ENCODE measurements at places on chromosomes 1 and 21.

DNA sequence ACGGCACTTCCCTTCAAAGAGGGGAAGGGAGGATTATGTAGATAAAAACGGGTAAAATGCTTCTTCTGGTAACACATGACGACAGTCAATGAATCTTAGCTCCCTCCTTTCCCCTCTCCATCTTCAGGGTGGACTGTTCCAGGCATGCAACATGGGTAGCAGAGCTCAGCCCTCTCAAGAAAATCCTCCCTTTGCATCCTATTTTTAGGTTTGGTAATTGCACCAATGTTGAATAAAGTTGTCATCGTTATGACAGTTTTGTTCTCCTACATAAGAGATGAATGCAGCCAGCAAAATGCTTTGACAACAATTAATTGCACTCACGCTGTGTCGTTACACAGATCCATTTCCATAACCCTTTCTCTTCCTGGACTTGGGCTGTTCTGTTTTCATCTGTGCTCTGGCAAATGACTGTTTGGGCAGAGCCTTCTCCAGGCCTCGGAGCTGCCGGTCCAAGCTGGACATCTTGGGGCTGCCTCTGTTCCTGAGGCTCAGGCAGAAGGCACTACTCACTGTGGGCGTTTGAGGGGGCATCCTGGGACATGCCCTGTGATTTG, 127.6 kb downstream of the CNIH3 start:
- peak; percentile 3 for DNase-seq

DNA sequence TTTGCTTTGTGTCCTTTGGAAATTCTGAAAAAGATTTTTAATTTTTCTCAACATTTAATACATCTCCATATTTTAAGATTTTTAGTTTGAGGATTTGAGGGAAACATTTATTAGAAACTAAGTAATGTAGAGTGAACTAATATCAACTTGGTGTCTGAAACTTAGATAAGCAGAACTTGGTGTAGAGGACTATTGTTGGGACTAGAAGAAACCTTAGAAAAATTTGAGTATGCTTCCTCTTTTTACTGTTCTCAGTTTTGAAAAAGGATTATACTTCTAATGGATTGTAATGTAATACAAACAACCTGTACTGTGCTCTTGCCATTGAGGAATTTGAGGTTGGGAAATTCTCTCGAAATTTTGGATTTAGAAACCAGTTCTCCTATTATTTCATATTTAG, 2.4 kb downstream of the FNBP1L start:
- no peak for DNase-seq

DNA sequence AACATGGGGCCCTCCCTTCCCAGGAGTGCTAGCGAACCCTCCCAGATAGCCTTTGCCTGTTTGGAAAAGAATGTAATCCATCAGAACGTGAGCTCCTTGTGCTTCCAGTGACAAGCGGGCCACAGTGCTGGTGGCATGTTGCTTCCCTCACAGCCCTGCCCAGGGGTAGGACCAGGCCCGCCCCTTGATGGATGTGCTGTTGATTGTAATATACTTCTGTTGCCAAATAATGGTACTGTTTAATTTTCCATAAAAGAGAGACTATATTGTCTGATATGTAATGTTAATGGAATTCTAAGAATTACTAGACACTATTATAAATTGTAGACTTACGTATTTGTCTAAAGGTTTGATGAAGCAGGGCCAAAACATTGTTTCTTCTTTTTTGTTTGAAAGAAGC, 16.4 kb downstream of the ATP5PO start:
- DNase-seq = no peak

DNA sequence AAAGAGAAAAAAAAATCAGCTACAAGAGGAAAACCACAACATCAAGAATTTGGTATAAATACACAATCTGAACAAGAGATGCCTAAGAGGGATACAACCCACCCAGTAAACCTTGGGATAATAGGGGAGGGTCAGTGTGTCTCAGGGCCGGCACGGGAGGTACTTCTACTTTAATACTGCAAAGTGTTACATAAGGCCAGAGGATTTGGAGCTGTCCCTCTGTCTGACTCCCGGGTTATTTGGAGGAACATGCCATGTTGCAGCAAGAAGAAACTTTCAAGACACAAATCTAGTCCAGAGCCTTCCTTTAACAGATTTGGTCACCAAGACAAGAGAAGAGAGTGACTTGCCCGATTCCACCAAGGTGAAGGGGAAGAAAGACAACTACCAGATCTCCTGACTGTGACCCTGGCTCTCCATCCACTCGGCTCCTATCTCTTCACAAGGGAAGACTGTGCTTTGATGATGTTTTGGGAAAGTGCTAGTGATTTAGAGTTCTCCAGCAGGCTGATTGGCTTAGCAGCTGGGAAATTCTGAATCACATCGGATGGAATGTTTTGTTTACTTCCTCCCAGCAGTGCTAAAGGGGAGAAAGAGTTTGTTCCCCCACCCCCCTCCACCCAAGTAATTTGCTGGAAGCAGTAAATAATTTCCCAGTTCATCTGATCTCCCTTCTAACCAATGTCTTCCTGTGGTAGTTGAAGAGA, 29.3 kb downstream of the SGIP1 start:
- DNase-seq = no peak

DNA sequence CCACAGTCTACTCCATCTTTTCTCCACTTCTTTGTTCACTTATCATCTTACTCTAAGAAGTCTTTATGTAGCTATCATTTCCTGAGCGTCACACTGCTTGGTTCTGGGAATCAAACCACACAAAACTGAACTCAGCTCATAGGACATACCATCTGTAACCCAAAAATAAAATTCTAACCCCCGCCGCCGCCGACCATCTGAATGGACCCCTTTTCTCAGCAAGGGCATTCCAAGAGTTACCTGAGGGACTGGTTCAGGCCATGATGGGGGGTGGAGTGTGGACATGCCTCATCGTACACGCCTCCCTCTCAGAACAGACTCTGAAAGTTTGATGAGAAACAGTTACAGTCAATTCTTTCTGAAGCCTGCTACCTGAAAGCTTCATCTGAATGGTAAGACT, 12.6 kb upstream of the CHI3L2 start:
- no peak for DNase-seq

- DNase-seq = no peak
Measured at GRCh38 chr1:47915677-47916353, 81.4 kb downstream of the TRABD2B start.

- no peak for DNase-seq
Measured at GRCh38 chr1:186717286-186717685, 37.1 kb upstream of the PTGS2 start.

DNA sequence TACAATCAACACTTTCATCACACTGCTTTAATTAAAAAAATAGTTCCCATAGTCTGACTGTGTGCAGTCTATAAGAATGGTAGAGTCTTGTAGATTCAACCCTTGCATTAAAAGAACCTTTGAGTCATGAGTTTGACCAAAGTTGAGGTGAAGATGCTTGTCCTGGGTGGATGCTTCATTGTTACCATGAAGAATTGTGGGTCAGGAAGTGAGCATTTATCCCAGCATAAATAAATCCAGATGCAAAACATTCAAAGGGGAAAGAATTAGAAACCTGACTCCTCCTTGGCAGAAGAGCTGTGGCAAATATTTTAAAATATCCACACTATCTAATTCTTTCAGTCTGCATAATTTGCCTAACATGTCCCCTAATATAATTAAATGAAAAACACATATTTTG, 72.9 kb upstream of the SPAG17 start:
- no peak for DNase-seq

- DNase-seq = peak; percentile 93
Measured at GRCh38 chr1:85315789-85316188, 39.4 kb upstream of the BCL10 start.

- no peak for DNase-seq
Measured at GRCh38 chr1:179015396-179015795, 10.3 kb upstream of the FAM20B start.

- DNase-seq = no peak
Measured at GRCh38 chr21:39658066-39658465, 45.3 kb downstream of the B3GALT5 start.

- no peak for DNase-seq
Measured at GRCh38 chr1:84698151-84699110, 8.2 kb upstream of the SSX2IP start.

GRCh38 chr1:72137656-72138055, 144.7 kb downstream of the NEGR1 start:
- DNase-seq = no peak

DNA sequence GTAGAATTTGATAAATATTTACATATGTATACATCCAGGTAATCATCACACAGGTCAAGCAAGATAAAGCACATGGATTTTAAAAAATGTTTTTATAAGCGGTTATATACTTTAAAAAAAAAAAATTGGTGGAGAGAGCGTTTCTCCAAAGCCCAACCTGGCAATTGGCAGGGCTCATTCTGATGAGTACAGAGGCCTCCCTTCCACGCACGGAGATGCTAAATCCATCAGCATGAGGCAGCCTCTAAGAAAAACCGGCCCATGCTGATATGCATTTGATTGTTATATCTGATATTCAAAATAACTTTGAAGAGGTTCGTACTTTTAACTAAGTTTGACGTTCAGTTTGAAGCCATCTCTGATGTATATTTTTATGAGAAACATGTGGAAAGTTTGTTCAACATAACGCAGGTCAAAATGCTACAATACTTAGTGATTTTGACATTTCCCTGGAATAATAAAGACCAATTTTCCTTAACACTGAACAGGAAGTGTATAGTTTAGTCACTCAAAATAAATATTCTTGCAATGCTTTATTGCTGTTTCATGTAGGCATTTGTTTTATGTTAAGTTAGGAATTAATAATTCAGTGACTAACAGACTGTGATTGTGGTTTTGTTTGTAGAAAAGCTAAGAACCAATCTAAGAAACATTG, 151.7 kb downstream of the NR5A2 start:
- DNase-seq = no peak

- DNase-seq = no peak
Measured at GRCh38 chr1:95230768-95231191, 3.2 kb upstream of the RWDD3 start.

DNA sequence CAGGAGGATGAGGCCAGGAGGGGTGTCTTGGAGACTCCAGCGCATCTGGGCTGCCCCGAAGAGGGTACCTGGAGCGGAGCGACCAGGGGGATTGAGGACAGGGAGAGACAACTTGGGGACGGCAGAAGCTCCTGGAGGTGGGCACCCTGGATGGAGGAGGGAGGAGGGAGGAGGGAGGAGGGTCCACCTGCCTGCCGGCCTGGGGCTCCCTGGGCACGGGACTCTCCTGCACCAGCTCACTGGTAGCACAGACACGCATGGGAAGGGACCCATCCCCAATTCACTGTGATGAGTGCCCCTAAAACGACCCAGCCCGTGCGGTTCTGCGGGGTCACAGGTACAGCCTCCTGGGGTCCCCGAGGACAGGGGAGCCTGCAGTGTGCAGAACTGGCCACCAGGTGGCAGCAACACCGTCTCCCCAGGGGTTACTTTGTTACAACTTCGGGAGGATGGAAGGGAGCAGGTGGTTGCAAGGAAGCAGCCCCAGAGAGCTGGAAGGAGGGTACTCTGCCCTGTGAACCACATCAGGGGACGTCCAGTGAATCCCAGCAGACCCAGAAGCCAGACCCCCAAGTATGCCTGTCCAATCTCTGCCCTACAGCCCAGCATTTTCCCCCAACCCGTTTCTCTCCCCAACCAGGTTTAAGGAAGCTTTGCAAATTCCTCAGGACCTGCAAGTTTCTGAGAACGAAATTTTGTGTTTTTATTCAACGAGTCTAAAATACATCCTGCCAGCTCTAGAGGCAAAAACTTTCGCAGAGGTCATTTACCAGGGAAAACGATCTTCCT, 482.4 kb downstream of the NPHP4 start:
- DNase-seq = peak; percentile 22

DNA sequence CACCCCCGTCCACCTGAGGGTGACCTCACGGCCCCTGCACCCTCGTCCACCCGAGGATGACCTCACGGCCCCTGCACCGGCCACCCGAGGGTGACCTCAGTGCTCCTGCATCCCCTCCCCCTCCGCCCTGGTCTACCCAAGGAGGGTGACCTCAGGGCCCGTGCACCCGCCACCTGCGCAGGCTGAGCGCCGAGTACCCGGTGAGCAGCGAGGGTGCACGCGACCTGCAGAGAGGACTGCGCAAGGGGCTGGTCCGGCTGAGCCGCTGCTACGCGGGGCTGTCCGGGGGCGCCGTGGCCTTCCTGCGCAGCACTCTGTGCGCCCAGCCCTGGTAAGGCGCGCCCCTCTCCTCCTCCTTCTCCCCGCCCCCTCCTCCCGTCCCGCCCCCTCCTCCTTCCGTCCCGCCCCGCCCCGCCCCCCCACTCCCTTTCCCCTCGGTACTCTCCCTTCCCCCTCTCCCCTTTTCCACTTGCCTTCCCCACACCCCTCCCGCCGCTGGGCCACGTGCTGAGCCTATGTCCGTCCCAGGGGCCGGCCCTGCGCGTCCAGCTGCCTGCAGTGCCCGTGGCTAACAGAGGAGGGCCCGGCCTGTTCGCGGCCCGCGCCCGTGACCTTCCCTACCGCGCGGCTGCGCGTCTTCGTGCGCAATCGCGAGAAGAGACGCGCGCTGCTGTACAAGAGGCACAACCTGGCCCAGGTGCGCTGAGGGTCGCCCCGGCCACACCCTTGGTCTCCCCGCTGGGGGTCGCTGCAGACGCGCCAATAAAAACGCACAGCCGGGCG, 28.4 kb downstream of the TRIM11 start:
- DNase-seq = peak; percentile 50

DNA sequence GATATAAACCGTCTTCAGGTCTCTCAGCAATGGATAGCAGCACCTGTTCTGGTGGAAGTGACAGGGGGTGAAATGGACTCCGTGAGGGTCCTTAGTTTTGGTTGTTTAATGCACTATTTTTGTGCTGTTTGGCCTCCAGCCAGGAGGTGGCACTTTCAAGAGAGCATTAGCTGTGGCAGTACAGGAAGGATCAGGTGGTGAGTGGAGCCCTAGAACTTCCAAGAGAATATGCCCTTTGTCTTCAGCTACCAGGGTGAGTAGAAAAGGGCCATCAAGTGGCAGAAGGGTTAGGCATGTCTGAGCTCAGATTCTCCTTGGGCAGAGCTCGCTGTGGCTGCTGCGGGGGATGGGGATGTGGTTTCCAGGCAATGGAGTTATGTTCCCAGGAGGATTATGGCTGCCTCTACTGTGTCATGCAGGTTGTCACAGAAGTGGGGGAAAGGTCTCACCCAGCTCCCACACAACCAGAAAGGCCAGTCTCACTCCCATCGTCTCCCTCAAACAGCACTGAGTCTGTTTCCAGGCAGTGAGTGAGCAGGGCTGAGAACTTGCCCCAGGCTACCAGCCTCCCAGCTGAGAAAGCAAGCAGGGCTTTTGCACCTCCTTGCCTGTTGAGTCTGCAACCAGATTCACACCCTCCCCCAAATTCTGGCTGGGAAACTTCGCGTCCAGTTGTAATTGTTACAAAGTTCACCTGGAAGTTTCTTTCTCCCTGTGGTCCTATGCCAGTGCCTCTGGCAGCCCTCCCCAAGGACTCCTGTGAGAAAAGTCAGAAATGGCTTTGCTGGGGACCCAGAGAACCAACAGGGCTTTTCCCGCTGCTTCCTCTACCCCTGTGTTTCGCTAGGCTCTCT, 39.1 kb upstream of the TTLL7 start:
- no peak for DNase-seq

DNA sequence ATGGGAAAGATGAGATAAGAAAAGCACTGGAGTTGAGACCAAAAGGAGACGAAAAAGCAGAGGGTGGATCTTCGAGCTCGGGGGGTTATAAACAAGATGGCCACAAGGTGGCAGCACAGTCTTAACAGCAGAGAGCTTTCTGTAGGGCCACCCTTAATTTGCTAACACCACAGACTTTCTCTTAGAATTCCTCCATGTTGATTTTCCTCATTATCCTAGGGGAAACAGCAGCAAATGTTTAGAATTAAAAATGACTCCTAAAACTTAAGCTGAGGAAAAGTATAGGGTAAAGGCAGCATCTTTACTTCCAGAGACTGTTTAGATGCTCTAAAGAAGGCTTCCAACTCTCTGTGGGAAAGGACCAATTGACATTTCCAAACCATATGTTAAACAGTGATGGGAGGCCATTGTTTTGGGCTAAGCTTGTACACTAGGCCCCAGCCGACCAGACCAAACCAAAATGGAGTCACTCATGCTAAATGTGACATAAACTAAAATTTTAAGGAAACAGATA, 2.5 kb upstream of the APOBEC4 start:
- DNase-seq = peak; percentile 32

Measured in NCI-H748 treated with DMSO at 0.1 percent for 48 hours (cell line).